ENCODE measurements at places on chromosomes 1 and 21.

DNA sequence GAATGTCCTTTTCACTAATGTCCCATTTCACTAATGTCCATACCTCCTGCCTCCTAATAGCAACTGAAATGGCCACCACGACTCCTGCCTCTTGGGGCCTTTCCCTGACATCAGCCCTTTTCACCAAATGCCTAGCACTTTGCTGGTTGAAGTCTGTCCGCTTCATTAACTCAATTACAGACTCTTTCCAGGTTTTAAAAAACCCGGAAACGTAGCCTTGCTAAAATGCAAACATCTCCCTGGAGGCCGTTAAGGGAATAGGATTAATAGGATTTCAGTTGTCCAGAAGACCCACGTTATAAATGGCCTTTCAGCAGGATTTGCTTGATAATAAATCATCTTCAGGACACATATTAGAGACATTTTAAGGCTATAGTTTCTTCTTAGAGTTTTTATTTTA lies 25.7 kb upstream of the ERO1B start:
- DNase-seq: no peak

GRCh38 chr1:6996371-6996770 lies 211.1 kb downstream of the CAMTA1 start:
- DNase-seq: peak; percentile 35

DNA sequence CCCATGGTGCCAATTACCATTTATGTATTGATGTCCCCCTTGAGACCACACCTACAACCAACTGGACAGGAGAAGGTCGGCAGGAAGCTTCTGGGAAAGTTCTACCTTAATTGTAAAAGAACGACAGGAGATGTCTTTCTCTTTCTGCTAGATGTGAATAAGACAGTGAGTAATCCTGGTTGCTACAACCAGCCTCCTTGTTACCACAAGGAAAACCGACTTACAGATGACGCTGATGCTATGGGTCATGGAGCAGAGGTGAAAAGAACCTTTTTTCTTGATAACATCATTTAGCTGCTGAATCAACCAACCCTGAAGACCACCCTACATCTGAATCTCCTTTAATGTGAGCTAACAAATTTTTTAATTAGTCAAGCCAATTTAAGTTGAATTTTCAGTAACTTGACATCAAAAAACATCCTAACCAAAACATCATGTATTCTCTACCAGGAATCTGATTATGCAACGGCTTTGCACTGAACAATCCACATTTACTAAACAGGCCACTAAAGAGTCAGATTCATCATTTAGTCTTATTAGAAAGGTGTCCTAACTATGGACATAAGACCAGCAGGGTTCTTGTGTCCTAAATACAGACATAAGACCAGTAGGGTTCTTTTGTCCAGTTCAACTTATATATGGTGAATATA lies 23.0 kb downstream of the RGS2 start:
- no peak for DNase-seq

- no peak for DNase-seq
Observed at GRCh38 chr21:32447224-32447623, 34.7 kb downstream of the EVA1C start.

GRCh38 chr1:230186003-230186863 lies 119.2 kb downstream of the GALNT2 start:
- peak; percentile 39 for DNase-seq

GRCh38 chr1:158999316-159000069 lies 10.2 kb upstream of the IFI16 start:
- no peak for DNase-seq

DNA sequence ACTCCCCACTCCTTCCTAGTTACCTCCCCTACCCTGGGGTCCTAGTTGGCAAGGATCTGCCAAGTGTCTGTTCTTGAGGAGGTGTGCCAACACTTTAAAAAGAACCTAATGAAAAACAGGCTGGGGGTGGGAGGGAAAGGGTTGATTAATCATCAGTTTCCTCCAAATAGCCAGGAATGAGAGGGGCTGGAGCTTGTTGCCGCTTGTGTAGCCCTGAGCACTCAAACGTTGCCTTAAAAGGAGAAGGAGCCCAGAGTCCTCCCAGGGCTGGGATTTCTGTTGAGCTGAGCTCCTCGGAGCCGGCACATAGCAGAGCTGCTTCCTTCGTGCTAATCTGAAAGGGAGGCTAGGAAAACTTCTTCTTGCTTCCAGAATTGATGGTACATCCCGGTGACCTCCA lies 15.9 kb downstream of the SHISA4 start:
- DNase-seq: no peak

DNA sequence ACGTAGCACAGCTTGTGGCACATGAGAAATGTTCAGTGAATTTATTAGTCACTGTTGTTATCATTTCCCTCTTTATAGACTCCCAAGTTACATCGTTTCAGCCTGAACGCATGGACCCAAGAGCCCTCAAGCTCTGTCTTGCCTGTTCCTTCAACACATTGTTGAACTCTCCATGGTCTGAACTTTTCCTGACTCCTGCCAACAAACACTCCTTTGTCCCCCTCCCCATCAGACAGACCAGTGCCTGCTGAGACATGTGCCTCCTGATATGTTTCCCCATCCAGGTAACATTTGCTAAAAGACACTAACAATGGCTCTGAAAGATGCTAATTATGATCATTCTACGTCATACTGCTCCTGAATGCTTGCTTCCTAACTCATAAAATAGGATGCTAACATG lies 108.7 kb upstream of the NFIA start:
- DNase-seq: no peak

DNA sequence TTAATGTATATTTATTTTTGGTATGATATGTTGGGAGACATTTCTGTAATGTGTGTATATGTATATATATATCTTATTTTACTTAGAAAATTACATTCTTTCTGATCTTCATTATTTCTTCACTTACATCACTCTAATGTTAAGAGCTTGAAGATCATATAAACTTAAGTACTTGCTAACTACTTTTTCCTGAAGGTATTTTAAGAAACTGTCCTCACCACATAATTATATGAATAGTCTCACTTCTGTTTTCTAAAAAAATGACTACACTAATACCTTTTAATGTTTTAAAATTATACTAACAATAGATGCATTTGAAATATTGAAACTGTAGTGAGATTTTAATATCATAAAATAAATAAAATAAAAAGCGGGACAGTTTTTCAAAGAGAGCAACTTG lies 377.1 kb downstream of the LRRIQ3 start:
- DNase-seq: no peak

- no peak for DNase-seq
Observed at GRCh38 chr21:37688952-37689659, 227.2 kb downstream of the KCNJ6 start.

GRCh38 chr1:245677461-245678240 lies 522.9 kb downstream of the KIF26B start:
- DNase-seq: no peak

DNA sequence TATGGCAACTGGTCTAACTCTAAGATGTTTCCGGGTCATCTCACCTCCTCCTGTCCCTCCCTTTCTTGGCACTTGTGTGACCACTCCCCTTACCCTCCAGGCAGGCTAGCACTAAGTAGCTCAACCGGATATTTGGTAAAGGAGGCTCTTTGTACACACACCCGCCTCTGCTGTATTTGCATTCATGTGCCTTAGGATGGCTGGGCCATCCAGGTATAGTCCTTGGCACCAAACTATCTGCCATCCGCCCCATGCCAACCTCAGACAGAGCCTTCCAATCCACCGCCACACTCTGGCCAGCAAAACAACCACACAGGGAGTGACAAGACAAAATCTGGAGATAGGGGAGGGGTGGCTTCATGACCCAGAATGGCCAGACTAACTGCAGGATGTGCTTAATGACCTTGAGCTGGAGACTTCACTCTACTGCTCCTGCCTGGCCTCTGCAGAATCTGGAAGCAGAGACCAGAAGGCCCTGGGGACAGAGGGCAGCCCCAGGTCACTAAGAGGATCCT lies 59.5 kb downstream of the CDK18 start:
- no peak for DNase-seq

GRCh38 chr1:182351790-182352364 lies 39.7 kb downstream of the GLUL start:
- DNase-seq: no peak

- DNase-seq: no peak
Observed at GRCh38 chr1:94014087-94014486, 104.9 kb upstream of the GCLM start.

Measured in activated CD4-positive, alpha-beta T cell treated with anti-CD3 and anti-CD28 coated beads, Interleukin-2, amount 50 U/mL, for 16 hours (primary cell).